Kidney capillary endothelial cell (primary cell): ENCODE measurements at places on chromosomes 2 and 18.

GRCh38 chr2:96970910-96971309, 15.5 kb downstream of the FAM178B start:
- DNase-seq = no peak

DNA sequence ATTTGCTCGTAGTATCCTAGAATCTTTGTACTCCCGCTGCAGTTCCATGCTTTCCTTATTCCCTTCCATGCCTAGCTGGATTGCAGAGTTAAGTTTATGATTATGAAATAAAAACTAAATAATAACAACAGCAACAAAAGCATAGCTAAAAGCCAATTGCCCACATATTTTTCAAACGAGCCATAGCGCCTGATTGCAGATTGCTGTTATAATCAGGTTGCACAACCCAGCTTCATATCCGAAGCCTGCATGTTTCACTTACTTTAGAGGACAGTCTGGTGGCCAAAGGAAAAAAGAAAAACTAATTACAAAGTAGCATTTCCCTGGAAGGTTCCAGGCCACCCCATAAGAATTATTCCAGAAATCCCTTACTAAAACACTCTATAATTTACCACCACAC, 31.9 kb upstream of the PNO1 start:
- no peak for DNase-seq

- DNase-seq = no peak
Measured at GRCh38 chr2:240822280-240822847, 2.3 kb upstream of the KIF1A start.

- peak; percentile 48 for DNase-seq
Measured at GRCh38 chr2:229922449-229923386, at the start of gene FBXO36. FBXO36 (plus strand) TSS chr2:229922503; CDS start chr2:229922514, 11 bp downstream.

GRCh38 chr2:179843541-179843940, 17.9 kb downstream of the ZNF385B start:
- no peak for DNase-seq

DNA sequence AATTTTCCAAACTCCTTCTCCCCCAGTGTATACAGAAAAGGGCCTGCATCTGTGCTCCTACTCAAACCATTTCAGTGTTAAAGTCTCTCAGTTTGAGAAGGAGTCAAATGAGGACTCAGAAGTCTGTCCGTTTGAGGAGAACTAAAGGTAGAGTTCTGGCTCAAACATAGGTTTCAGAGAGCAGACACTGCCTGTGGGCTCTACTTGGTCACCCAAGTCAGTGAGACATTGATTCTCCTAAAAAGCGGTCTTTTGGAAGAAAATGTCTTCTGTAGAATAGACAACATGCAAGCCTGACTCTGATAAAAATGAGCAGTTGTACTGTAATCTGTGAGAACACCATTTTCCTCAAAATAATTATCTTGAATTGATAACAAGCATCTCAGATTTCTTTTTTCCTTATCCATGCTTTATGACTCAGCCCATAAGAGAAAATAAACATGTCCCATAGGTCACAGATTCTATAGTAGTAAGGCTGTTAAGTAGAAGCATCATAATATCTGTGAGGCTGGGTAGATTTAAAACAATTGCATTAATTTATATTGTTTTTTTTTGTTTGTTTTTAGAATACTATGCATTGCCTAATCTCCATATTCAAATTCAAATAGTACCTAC, 82.8 kb downstream of the ASXL3 start:
- DNase-seq = no peak

- DNase-seq = no peak
Measured at GRCh38 chr2:98367721-98368120, 21.5 kb downstream of the CNGA3 start.

- no peak for DNase-seq
Measured at GRCh38 chr2:175435012-175435411, 253.5 kb upstream of the ATP5MC3 start.

GRCh38 chr2:217932803-217933616, 69.8 kb downstream of the TNS1 start:
- DNase-seq = peak; percentile 92

DNA sequence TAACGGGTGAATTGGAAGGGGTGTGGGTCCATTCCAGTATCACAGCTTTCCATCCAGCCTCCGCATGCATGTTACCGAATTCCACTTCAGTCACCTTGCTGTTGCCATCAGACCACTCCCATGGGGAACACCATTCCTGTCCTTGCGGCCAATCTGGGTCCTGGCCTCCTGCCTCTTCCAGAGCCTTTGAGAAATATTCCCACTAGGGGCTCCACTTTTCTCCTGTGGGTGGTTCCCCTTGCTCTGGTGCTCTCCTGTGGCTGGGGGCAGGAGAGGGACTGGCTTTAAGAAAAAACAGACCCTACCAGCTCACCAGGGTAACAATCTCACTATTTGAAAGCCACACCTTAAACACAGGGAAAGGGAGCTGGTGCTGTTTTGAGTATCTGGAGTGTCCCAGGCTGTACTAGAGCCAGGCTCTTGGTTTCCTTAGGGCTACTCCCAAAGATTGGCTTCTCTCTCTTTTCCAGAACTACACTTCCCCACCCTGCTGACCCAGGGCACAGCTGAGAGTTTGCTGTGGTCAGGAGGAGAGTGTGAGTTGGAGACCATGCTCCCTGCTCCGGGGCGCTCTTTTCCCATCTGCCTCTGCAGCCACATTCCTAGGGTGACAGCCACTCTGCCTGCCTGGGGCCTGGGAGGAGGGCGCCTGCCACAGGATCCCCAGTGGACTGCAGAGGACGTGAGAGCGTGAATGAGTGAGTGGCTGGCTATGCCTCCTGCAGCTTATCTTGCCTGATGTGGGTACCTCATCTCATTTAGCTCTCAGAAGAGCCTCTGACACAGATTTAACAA, 460.8 kb upstream of the HS6ST1 start:
- DNase-seq = no peak

DNA sequence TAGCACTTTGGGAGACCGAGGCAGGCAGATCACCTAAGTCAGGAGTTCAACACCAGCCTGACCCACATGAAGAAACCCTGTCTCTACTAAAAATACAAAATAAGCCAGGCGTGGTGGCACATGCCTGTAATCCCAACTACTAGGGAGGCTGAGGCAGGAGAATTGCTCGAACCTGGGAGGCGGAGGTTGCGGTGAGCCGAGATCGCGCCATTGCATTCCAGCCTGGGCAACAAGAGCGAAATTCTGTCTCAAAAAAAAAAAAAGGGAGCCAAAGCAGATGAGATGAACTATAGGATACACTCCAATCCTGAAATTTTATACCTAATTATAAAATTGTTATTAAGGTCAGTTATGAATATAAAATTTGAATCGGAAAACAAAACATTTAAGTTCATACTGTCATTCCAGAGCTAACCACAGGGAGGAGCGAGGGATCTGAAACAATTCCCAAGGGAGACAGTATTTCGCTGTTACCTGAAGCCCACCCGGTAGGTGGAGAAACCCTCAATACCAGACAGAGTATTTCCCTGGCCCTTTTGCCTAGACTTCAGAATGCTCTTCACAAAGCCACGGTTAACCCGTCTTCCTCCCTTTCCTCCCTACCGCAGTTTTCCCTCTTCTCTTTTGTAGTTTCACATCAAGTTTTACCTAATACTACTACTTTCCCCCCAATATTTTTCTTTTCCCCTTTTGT, 1.4 kb downstream of the PPM1G start:
- DNase-seq = peak; percentile 64

- DNase-seq = no peak
Measured at GRCh38 chr2:99638791-99639190, 149.0 kb upstream of the REV1 start.

- no peak for DNase-seq
Measured at GRCh38 chr2:9764153-9764778, 79.0 kb upstream of the TAF1B start.

DNA sequence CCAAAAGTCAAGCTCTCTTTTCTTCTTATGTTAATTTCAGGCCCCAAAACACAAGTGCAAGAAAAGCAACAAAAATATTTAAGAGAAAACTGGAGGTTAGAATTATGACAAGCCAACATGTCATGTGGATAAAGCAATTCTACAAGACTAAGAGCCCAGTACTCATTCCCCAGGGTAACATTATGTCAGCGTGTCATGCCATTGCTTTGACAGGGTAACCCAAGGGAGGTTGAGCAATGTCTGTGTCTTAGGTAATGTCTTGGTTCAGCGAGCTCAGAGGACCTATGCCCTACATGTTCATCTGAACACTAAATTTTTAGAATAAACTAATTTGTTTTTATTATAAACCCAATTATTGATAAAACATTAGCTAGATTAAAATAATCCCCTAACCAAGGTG, 173.2 kb upstream of the ZNF804A start:
- DNase-seq = no peak

GRCh38 chr2:17804358-17804757, 11.9 kb upstream of the MSGN1 start:
- DNase-seq = no peak

GRCh38 chr2:227862227-227862740, 9.1 kb upstream of the DAW1 start:
- peak; percentile 61 for DNase-seq

DNA sequence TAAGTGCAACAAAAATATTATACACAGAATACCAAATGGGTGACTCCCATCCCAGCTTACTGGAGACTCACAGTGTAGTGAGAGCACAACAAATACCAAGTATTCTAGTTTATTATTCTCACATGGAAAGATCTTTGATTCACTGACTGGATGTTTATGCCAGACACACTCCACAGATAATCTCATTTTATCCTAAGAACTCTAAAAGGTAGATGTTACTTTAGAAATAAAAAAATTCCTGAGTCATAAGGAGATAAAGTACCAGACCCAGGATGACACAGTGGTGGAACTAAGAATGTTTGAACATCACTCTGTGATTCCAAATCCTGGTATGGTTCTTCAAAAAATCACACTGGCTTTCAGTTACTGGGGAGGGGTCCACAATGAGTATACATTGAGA, 136.2 kb downstream of the CDH2 start:
- no peak for DNase-seq

- peak; percentile 75 for DNase-seq
Measured at GRCh38 chr2:64644458-64645382, 9.0 kb downstream of the SERTAD2 start.

DNA sequence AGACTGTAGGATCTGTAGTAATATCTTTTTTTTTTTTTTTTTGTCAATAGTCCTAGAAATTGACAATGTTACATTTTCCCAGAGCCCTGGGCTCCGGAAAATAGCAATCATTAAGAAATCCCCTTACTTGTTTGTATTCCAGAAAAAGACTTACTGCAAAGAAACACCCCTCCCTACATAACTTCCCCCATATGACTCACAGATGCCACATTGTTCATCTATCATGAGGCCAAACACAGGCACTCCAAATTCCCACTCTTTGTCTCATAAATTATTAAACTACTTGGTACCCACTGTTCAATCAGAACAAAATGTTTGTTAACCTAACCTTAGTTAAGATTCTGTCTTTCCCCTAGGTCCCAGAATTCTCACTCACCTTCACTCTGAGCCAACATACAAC, 53.5 kb downstream of the TEX51 start:
- DNase-seq = no peak

GRCh38 chr2:41197781-41198180, 745.9 kb upstream of the SLC8A1 start:
- no peak for DNase-seq

DNA sequence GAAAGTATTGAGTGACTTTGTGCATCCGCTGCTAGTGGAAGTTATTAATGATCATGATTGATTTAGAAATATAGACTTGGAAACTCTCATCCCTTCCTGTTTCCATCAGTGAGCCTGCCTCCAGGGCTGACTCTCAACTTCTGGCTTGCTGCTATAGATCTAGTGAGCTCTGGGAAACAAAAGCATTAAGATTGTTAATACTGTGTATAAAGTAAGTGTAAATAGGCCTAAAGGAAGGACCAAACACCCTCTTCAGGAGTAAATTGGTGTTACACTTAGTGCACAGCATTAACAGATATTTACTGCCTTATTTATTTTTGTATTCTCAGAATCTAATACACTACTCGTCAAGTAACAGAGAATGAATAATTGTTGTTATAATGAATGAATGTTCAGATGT, 285.6 kb downstream of the THSD7B start:
- DNase-seq = no peak

- no peak for DNase-seq
Measured at GRCh38 chr2:20454036-20454981, 7.4 kb downstream of the RHOB start.

DNA sequence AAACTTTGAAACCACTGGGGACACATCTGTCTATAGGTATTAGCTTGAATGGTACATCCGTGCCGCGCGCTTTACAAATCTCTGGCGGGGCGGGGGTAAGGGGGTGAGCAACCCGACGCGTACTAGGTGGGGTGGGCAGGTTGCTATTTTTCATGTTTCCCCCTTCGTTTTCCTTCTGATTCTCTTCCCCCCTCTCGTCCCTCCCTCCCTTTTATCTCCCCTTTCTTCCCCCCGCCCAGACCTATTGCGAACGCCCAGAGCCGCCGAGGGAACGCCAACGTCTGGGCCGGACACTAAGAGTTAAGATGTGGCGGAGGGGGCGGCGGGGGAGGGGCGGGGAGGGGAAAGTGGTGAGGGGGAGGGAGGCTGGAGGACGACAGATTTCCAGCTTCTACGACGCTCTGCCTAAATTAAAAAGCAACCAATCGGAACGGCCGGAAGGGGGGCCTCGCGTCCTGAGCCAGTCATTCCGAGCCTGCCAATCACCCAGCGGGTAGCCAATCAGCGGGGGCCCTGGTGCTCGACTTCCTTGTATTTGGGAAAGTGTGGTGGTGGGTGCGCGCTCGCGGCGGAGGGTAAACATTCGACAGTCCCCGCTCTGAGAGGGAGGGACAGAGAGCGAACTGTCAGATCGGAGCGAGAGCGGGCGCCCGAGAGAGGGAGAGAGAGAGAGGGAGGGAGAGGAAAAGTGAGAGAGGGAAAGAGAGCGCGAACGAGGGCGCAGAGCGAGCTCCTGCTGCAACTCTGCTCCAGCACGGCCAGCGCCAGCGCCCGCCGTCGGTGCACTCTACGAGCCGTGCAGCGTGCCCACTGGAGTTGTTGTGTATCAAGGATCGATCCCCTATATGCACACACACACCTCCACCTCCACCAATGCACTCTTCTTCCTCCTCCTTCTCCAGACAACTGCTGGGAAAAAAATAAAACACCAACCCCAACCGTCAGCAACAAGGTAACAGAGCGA, at the start of gene POU3F3:
POU3F3 (plus strand) TSS at position 582 of the 964 bp plus-strand sequence. CDS start 1,396 bp downstream, outside the sequence.
- DNase-seq = no peak

GRCh38 chr2:136247204-136247950, 129.4 kb upstream of the CXCR4 start:
- DNase-seq = no peak

- no peak for DNase-seq
Measured at GRCh38 chr2:176407706-176408105, 138.5 kb downstream of the MTX2 start.

DNA sequence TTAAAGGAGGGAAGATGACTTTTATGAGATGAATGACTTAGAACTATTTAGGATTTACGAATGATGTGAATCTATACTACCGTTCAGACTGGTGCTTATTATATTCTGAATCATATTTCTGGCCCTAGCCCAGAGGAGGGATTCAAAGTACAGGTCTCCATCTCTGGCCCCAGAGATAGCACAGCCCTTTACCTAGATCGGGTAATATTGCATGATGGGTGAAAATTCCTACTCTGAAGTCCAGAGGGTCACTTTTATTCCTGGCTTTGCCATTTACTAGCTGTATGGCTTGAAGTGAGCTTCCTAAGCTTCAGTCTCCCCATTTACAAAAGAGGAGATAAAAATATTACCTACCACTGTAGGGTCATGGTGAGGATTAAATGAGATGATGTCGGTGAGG, 135.8 kb upstream of the OSR1 start:
- no peak for DNase-seq
